ENCODE measurements at places on chromosomes 4 and X. TPM values are rescaled to one million over a fixed set of nuclear protein-coding genes. Genes with fewer than 3 reads are reported as not detected.

FGFRL1 gene
- total RNA-seq = 84.0 TPM

KCND1 gene
- 5.0 TPM for total RNA-seq

BST1 gene
- total RNA-seq = 9.2 TPM

EGF gene
- not detected for total RNA-seq

NDUFC1 gene
- total RNA-seq = 16.4 TPM

TSC22D3 gene
- 326 TPM for total RNA-seq

GSX2 gene
- not detected for total RNA-seq

PRSS12 gene
- total RNA-seq = 0.27 TPM

All from thoracic aorta (tissue), 2 donors.